Ureter (tissue), 1 donor: ENCODE measurements at places on chromosomes 2 and 18. TPM values are rescaled to one million over a fixed set of nuclear protein-coding genes. Genes with fewer than 3 reads are reported as not detected.

GRCh38 chr2:46970334-46971288 is 55.0 kb upstream of the MCFD2 start:
- DNase-seq: peak; percentile 67

DNA sequence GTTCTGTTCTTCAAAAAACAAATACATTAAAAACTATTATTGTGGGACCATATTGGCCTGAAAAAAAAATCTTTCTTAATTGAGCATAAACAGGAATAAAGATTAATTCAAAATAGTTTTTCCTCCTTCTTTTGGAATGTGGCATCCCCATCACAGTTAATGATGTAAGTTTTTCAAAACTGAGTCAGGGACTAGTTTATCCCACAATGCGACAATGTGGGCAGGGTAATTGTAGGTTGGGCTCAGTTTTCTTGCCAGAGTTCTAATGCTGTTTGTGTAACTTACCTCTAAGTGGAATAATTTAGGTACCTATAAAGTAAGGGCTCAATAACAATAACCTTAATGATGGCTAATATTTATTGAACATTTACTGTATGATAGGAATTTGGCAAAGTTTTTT is 82.0 kb downstream of the PMS1 start:
- DNase-seq: no peak

GRCh38 chr18:1581581-1581980 is 676.9 kb downstream of the ADCYAP1 start:
- no peak for DNase-seq

GRCh38 chr2:183348492-183348891 is 224.2 kb downstream of the NUP35 start:
- DNase-seq: no peak

DNA sequence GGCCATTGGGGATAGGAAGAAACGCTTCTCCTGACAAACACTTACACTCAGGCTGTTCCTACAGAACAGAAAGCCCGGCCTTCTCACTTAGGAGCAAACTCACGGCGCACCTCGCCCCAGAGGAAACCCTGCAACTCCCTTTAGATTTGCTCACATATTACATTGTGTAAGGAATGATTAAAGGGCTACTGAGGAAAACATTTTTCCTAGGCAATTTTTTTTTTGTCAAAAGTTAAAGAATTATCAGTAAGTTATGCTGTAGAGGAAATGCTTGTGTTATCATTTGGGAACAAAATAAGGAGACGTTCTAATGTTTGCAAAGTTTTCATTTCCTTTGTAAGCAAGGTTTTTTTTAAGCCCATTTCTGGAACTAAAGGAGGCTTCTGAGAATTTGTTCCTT is 264.1 kb downstream of the HDAC4 start:
- no peak for DNase-seq

CLEC4F gene
- 1.2 TPM for total RNA-seq

DNA sequence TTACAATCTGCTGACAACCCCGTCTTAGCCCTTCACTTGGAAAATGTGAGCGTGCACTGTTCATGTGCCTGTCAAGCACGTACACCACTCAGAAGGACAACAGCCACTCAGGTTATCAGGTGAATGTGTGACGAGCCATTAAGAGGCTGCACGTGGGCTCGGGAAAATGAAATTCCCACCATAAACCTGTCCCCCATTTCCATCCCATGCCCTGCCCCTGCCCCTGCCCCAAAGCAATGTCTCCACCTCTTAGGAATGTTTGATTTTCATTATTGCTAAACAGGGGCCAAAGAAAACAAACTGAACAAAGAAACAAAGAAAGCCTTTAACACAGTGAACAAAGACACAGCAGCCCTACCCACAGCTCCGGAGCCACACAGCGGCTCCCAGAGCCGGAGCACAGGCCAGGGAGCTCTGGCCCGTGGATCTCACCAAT is 90.5 kb downstream of the TMEM18 start:
- DNase-seq: no peak

PECR gene
- 6.3 TPM for total RNA-seq

GRCh38 chr2:130756053-130756873 is 923 bp downstream of the AMER3 start:
- no peak for DNase-seq

DNA sequence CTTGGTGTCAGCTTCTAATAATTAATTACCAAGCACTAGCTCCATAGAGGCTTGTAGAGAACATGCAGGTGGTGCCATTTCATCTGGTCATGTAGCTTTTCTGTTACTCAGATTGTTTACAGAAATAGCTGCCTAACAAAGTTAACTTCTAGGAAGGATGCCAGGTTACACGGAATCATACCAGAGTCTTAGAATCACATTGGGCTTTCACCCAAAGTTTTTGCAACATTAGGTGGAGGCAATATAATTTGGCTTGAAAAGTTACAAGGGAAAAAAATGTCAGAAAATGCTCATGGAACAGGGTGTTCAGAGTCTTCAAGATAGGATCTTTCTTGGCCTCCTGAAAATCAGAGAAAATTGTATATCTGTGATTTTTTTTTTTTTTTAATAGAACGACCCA is 135.6 kb downstream of the ARHGAP15 start:
- DNase-seq: no peak

DNA sequence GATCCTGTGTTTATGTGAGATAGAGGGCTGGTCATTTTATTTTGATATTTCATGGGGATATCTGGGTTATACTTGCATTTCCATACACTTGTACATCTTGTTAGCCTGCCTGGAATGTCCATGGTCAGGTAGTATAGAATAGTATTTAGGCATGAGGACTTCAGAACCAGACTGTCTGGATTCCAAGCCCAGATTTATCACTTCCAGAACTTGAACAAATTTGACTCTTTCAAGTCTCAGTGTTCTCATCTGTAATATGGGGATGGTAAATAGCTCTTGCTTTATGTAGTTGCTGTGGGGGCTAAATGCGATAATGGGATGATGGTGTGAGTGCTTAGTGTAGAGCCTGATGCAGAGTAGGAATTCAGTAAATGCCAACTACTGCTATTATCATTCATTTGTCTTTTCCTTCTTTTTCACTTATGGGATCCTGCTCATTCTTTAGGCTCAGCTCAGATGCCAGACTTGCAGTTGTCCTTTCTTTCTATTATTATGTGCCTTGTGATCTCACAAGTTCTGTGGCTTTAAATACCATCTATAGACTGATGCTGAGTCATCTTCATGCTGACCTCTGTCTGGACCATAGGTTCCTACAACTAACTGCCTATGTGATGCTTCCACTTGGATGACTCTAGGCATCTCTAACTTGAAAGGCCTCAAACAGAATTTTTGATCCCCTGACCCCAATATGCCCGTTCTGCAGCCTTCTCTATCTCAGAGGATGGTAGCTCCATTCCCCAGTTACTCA is 67.4 kb downstream of the POLE4 start:
- no peak for DNase-seq

- DNase-seq: no peak
Measured at GRCh38 chr2:224922142-224922727, 120.0 kb downstream of the DOCK10 start.

DNA sequence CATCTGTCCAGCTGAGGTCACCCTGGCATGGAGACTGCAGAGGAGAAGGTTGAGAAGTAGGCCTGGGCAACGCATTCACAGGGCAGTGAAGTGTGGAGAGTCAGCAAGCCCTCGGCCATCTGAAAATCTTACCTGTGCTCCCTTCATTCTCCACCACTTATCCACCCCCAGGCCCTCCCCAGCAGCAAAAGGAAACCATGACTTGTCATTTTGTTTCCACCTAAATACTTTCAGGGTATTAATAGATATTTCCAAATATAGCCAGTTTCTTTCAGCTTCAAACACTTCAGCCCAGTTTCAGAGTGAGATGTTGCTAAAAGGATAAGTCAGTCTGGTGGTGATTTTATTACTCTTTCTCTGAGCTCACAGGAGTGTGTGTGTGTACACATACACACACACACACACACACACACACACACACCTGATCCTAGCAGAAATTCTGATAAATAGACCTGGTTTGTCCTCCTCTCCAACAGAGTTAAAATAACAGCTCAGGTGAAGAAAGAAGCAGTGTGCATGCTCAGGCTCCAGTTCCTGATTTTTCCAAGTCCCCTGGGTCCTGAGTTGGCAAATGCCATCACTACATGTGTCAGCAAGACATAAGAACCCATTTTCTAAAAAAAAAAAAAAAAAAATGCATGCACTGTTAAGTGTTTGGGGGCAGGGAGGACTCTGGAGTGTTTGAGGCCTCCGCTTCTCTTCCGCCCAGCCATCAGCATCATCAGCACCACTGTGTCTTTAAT is 82.8 kb downstream of the LOXHD1 start:
- DNase-seq: no peak

GRCh38 chr2:11391942-11392266 is 47.5 kb upstream of the ROCK2 start:
- DNase-seq: no peak
